ENCODE measurements at places on chromosomes 5 and 9.

- peak; percentile 71 for DNase-seq
These were observed 41.5 kb downstream of the SH3PXD2B start for GRCh38 chr5:172412724-172413286.

GRCh38 chr5:170251462-170251861, 18.7 kb downstream of the C5orf58 start:
- no peak for DNase-seq

DNA sequence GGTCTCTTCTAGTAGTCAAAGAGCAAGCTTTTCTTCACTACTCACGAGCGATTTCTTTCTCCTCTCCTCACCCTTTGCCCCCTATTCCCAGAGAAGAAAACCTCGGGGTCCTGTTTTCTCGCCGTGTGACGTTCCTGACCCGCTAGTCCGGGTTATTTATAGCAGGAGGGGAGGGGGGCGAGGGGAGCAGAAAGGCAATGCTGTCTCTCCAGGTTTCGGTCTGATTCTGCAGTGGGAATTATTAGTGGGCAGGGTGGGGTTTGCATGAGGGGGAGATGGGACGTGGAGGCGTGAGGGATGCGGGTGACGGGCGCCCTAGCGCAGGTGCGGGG, 847 bp upstream of the GABRB2 start:
- DNase-seq = no peak

- no peak for DNase-seq
These were observed 71.1 kb downstream of the ALDH7A1 start for GRCh38 chr5:126523818-126524510.

GRCh38 chr9:127199001-127199791, 65.4 kb upstream of the GARNL3 start:
- peak; percentile 72 for DNase-seq

DNA sequence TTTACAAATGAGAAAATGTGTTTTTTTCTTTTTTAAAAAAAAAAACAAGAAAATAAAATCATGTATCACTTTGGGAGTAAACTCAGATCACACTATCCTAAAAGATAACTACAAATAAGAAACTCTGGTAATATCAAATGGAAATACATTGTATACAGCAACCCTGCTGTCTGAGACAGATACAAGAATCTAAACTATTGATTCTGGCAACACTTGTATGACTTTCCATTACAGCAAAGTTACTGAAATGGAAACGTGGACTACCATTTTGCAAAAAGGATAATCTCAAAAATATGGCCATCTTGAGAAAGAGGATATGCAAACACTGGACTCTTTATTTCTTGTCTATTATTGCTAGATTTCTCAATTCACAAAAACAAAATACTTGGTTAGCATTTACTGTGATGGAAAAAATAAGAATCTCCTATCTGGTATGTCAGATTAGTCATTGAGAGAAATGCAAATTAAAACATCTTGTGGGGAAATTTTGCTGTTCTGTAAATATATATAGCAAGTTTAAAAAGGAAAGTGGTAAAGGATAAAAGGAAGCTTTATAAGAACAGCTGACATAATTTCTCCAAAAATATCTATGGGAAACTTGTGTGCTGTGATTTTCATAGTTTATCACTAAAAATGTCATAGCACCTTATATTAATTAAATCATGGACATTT, 112.9 kb upstream of the FER start:
- DNase-seq = no peak

- peak; percentile 89 for DNase-seq
These were observed 23.1 kb upstream of the ERCC6L2 start for GRCh38 chr9:95852059-95853032.

GRCh38 chr9:107070586-107070985, 207.6 kb downstream of the ZNF462 start:
- no peak for DNase-seq

DNA sequence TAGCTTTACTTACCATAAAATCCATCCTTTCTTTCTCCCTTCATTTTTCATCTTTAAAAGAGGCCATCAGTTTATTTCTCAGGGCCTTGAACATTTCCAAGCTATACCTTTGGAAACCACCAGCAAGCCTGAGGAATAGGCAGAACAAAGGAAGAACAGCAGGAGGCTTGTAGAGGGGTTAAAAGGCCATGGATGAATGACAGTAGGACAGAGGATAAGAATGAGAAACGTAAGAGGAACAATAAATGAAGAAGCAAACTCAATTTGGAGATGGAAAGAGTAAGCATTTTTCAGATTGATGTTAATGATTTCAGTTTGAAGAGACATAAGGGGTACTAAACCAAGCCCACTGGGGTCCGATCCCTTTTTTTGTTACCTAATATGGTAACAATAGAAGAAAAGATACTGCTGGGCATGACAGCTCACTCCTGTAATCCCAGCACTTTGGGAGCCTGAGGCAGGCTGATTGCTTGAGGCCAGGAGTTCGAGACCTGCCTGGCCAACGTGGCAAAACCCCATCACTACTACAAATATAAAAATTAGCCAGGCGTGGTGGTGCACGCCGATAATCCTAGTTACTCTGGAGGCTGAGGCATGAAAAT, 106.6 kb upstream of the NMUR2 start:
- no peak for DNase-seq

DNA sequence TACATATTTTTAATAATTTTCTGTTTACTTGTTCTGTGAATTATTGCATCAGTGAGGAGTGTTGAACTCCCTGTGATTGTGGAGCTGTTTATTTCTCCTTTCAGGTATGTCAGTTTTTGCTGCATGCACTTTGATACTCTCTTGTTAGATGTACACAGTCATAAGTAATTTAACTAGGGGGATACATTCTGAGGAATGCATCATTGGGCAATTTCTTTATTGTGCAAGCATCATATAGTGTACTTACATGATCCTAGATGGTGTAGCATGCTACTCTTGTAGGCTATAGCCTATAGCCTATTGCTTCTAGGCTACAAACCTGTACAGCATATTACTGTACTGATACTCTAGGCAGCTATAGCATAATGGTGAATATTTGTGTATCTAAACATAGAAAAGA, 9.5 kb downstream of the DENND4C start:
- no peak for DNase-seq

GRCh38 chr9:92964607-92965060, 17.3 kb downstream of the FGD3 start:
- no peak for DNase-seq

DNA sequence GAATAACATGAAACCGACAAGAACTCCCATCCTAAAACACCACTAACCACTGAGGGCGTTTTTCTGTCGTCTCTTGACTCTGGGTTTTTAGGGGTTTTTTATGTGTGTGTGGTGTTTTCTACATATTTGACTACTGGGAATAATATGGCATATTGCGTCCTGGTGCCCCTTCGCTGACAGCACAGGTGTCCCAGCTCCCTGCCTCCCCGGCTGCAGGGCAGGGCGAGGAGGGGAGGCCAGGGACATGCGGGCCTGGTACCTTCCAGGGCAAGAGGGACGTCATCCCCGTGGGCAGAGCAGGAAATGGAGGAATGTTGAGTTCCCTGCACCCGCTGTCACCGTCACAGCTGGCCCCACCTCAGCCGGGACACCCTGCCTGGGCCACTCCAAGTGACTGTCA, 34.8 kb downstream of the VAV2 start:
- no peak for DNase-seq

GRCh38 chr9:81461196-81461595, 228.2 kb downstream of the TLE1 start:
- DNase-seq = no peak

Measured in kidney capillary endothelial cell (primary cell).